ENCODE measurements at places on chromosomes 7 and 10.
A peak's percentile ranks its signal among the peaks of the same experiment; 100 is the strongest.

GRCh38 chr10:119535837-119536507 lies 6.5 kb downstream of the RGS10 start:
- DNase-seq = no peak

GRCh38 chr7:69020536-69020935 lies 577.7 kb upstream of the AUTS2 start:
- DNase-seq = no peak

- no peak for DNase-seq
These were observed 786.7 kb upstream of the GHITM start for GRCh38 chr10:83352588-83352987.

GRCh38 chr7:30771174-30771879 lies at the start of gene MINDY4:
TSS of gene MINDY4 (plus strand) at chr7:30771417. CDS start at chr7:30771494, 77 bp downstream.
- no peak for DNase-seq

- DNase-seq = no peak
These were observed 139.3 kb upstream of the ODAD2 start for GRCh38 chr10:28137907-28138880.

- DNase-seq = no peak
These were observed 51.1 kb upstream of the PODXL start for GRCh38 chr7:131607291-131608115.

DNA sequence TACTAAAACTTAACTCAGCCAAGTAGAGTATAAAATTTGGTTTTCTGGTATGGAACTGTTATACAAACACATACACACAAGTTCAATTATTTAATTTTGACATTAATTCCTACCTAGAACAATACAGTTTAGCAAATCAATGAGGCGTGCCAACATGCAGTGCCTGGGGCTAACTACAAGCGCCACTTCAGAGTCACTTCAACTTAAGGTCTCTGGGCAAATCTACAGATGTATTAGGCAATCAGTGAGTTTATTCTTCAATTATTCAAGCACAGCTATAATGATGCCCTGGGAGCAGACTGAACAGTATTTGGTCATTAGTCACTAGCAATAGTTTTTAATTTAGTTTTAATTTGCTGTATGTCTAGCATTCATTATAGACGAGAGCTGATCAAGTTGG lies 51.6 kb downstream of the HIBADH start:
- no peak for DNase-seq

- no peak for DNase-seq
These were observed 906 bp upstream of the MMD2 start for GRCh38 chr7:4959893-4960292.

DNA sequence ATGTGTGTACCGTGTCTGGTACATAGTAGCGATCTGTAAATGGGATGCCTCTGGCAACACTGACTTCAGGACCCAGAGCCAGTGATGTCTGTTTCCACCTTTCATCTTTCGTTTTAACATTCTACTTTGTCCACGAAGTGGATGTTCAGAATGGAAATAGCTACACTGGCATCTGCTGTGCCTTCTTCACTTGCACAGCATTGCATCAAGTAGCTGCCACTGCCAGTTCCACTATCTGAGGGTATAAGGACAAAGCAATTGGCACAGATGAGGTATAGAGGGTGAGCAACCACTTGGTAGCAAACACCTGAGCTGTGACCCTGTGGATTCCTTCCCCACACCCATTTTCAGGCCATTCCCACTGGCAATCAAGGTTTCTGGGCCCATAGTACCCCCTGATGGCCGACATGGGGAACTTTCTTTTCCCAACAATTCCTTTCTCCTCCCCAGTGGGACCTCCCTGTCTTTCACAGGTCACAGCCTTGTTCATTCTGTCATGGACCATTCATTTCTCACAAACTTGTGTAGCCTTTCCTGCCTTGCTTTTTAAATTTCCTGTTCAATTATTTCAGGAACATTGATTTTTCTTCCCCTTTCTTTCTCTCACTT lies 4.0 kb downstream of the ITGA8 start:
- DNase-seq = no peak

- no peak for DNase-seq
These were observed 543.3 kb downstream of the TNS3 start for GRCh38 chr7:47038621-47039020.

DNA sequence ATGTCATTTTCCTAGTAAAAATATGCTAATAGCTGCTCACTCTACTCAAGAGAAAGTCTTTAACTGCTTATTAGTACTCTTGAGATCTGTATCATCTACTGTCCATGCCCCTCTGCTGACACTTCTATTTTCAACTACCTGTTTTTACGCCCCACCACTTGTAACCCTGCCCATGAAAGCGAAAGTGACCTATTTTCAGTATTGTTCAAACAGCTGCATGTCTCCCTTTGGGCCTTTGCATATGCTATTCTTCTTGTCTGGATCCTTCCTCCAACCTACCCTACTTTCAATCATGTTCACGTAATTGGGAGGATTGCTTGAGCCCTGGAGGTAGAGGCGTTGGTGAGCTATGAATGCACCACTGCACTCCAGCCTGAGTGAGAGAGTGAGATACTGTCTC lies 1481.3 kb downstream of the GATA3 start:
- no peak for DNase-seq

DNA sequence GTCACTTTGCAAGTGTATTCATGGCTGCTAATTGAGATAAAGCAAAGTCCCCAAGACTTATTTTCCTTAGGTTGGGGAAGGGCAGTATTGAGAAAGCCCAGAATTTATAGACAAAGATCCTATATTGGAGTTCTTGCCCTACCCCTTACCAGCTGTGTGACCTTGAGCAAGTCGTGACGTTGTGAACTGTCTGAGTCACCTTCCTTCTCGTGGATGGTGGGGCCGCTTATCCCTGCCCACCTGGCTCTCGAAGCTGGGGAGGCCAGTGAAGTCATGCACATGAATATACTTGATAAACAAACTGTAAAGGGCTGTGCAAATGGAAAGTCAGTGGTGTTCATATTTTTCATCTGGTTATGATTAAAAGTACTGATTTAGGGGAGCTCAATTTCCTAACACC lies 127.4 kb downstream of the TACC2 start:
- no peak for DNase-seq

- no peak for DNase-seq
These were observed 5.3 kb upstream of the CUZD1 start for GRCh38 chr10:122850705-122851640.

DNA sequence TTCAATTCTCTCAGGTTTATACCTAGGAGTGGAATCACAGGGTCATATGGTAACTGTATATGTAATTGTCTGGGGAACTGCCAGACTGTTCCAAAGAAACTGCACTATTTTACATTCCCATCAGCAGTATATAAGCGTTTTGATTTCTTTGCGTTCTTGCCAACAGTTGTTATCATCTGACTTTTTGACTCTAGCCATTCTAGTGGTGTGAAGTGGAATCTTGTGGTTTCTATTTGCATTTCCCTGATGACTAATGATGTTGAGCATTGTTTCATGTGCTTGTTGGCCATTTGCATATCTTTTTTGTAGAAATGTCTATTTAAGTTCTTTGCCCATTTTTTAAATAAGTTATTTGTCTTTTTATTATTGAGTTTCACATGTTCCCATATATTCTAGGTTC lies 44.3 kb upstream of the ZC3HAV1 start:
- no peak for DNase-seq

DNA sequence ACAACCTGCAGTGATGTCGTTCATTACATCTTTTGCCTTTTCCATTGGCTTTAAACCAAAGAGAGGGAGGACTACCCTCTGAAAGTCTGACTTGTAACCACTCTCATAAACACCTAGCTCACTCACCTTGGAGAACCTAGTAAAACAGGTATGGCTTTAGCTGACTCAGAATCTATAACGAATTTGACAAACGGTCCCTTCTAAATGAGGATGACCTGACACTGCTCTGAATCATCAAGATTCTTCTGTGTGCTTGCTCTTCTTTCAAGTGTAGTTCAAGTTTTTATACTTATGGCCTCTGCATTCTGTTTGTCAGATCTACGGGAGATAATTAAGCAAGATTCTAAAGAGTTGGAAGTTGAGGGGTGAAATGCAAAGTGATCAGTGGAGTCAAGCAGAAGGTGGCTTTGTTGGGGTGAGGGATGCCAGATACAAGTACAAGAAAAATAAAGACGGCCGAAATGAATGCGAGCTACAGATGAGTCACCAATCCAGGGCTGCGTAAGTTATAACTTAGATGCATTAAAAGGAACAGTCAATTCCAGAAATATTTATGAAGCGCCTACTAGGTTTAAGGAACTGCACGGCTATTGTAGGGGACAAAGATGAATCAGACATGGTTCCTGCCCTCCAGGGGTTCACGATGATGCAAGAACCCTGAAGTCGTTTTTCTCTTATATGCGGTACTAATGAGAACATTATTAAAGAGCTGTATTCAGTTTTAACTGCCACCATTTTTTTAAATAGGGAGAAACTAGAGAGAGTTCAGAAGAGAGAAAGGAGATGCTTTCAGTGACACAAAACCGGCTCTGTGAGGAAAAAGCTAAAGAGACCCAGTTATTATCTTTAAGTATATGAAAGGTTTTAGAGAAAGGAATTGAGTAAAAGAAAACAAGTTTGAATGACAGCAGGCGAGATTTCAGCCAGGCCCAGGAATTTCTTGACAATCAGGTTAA lies 6.5 kb downstream of the HIPK2 start:
- no peak for DNase-seq

DNA sequence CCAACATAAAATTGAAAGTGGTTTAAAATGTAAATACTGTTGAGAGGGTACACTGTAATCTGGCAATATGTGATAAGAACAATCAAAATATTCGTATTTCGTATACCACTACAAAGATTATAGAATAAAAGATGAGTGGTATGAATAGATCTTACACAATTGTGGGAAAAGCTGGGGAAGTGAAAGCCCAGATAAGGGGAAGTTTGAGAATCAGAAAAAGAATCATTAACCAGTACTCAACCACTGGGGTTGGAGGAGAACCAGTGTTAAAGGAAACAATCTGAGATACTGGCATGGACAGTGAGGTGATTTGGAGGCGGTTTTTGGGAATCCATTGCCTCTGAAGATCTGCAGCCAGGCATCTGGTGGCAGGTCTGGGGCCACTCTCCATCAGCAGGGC lies 59.7 kb upstream of the CDK14 start:
- DNase-seq = no peak

- no peak for DNase-seq
These were observed 5.1 kb upstream of the HIPK2 start for GRCh38 chr7:139782932-139783331.

- DNase-seq = no peak
These were observed 65.8 kb upstream of the FRMD4A start for GRCh38 chr10:14396411-14397048.

DNA sequence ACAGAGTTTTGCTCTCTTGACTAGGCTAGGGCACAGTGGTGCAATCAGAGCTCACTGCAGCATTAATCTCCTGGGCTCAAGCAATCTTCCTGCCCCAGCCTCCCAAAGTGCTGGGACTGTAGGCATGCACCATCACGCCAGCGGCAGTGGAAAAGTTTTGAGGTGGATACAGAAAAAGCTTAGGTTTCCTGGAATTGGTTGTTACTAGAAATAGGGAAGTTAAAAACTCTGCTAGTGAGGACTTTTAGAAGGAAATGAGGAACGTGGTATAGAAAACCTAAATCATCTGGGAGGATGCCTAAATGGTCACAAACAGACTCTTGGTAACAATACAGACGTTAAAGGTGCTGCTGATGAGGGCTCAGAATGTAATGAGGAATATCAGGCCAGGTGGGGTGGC lies 10.9 kb upstream of the SNX8 start:
- DNase-seq = no peak

DNA sequence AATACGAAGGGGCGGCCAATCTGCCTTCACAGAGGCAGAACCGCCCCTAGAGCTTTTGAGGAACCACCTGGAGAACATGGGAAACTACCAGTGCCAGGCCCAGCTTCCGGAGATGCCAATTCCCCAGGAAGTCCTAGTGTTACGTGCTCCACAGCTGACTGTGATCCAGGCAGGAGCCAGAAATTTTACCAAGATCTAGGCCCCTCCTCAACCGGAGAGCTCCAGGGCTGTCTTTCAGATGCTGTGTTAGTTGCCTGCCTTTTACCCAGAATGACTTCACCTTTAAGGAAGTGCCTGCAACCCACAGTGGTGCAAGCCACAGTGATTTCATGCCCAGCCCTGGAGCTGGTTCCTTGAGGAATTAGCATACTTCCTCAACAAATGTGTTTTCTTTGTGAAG lies 62.9 kb downstream of the ELMO1 start:
- DNase-seq = no peak

GRCh38 chr7:148037044-148037443 lies 553.5 kb upstream of the C7orf33 start:
- no peak for DNase-seq

- DNase-seq = no peak
These were observed 63.2 kb downstream of the NHLRC2 start for GRCh38 chr10:113917636-113918035.

- no peak for DNase-seq
These were observed 55.0 kb upstream of the SHH start for GRCh38 chr7:155867280-155867679.

- DNase-seq = no peak
These were observed 145.5 kb downstream of the OTUD1 start for GRCh38 chr10:23584396-23584795.

DNA sequence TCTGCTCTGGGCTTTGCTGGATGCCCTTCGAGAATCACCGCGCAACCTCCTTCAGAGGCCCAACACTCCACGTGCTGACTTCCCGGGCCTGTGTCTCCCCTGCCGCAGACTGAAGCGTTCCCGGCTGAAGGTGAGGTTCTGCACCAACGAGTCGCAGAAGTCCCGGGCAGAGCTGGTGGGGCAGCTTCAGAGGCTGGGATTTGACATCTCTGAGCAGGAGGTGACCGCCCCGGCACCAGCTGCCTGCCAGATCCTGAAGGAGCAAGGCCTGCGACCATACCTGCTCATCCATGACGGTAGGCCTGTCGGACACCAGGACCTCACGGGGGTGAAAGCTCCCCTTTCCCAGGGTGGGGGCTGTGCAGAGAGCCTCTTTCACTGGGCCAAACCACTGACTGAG lies 22.4 kb downstream of the LHPP start:
- DNase-seq = no peak

- DNase-seq = peak; percentile 87
These were observed 30.3 kb downstream of the CACNA2D1 start for GRCh38 chr7:82413237-82413636.

GRCh38 chr7:149773446-149774236 lies at the start of gene ZNF467:
TSS of gene ZNF467 (minus strand) at chr7:149773588. CDS start at chr7:149771032, 2,556 bp downstream.
- DNase-seq = no peak

DNA sequence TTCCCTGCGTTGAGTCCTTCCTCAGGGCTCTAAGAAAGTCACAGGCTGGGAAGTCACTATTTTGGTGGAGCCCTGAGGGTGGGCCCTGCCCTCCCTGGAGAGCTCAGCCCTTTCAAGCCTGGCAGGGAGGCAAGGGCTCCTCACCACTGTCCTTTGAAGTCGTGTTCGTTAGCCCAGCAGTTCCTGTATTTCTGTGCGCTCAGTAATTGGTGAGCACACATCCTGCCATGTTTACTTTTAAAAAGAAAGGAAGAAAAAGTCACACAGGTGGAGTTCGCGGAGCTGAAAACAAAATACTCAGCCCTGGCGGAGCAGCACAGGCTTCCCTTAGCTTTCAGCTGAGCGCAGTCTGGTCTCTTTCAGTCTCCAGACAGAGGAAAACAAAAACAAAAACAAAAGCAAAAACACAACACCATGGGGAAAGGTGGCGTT lies 37.1 kb downstream of the PRKCQ start:
- DNase-seq = no peak

Measured in NCI-H187 (cell line).